Stimulated activated CD4-positive, alpha-beta T cell treated with anti-CD3 and anti-CD28 coated beads, Interleukin-12 subunit alpha, Interleukin-12 subunit beta, amount 100 ng/mL, for 24 hours (primary cell): ENCODE measurements at places on chromosomes 4 and X.

DNA sequence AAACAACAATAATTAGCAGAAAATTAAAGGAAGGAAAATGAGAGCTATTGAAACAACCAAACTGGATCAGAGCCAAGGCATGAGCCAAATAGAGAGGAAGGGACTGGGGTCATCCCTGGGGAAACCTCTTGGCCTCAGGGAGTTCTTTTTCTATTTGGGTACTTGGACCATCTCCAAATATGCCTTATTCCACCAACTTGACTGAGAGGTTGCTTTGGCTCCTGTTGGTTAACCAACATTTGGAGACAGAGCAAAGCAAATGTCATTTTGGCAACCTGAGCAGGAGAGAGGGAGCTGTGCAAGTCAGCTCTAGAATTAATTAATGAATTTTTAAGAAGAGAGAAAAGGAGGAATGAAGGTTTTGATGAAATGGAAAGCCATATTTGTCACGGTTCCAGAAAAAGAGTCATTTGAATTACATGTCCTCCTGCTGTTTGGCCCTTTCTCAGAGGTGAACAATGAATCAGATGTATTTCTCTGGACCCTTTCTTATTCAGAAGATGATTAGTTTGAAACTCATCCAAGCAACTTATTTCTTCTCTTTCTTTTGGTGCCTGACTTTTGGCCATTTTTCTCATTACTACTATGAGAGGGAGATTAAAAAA lies 119.1 kb downstream of the CNKSR2 start:
- DNase-seq = no peak

DNA sequence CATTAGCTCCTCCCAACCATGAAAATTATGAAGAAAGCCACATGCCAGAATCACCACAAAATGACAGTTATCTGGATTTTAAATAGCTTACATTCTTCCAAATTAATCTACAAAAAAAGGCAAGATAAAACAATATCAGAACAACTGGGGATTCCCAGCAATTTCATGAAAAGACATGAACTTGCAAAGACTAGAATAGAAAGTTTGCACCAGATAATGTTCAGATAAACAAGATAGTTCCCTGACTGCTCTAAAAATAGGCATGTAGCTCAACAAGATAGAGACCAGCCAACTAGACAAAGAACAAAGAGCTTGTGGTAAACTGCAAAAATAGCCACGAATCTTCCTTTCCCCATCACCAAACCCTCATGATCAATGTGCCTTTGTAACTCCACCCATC lies 30.3 kb upstream of the DDX53 start:
- DNase-seq = no peak

DNA sequence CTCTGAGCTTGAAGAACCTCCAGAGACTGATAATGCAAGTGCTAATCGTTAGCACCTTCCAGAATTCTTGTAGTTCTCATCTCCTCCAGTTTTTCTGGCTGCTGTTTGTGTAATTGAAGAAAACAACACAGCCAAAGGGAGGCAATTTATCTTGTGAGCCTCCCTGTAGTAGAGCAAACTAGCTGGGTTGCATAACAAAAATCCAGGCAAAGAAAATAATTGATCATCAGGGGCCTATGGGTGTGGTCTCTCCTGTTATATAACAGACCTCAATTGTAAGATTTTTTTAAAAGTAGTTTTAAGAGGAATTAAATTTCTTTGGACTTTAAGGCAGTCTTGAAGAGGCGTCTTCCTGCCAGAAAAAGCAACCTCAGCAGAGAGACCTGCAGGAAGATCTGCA lies 817.0 kb downstream of the CENPC start:
- no peak for DNase-seq

DNA sequence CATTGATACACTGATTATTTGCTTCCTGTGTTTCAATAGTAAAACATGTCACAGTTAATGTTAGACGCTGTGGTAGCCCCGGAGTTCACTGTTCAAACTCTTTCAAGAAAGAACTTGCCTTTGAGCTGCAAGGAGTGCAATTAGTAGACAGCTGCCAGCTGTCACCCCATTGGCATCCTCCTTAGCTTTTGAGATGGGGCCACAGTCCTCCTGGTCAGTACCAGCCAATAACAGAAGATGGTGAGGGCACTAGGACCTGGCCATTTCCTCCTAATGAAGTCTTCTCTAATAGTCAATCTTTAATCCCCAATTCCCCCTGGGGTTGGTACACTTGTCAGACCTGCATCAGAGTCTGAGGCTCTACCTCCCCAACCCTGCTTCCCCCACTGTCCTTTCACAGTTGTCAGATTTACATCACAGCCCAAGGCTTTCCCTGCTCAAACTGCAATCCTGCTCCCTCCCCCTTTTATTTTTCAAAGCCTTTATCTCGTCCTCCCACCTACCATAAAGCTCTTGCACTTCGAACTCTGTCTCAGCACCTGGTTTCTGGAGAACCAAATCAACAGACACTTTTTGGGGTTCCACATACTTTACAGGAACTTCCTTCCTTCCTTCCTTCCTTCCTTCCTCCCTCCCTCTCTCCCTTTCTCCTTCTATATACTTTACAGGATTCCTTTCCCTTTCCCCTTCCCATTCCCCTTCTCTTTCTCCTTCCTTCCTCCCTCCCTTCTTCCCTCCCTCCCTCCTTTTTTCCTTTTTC lies 182.0 kb downstream of the RASL11B start:
- no peak for DNase-seq

DNA sequence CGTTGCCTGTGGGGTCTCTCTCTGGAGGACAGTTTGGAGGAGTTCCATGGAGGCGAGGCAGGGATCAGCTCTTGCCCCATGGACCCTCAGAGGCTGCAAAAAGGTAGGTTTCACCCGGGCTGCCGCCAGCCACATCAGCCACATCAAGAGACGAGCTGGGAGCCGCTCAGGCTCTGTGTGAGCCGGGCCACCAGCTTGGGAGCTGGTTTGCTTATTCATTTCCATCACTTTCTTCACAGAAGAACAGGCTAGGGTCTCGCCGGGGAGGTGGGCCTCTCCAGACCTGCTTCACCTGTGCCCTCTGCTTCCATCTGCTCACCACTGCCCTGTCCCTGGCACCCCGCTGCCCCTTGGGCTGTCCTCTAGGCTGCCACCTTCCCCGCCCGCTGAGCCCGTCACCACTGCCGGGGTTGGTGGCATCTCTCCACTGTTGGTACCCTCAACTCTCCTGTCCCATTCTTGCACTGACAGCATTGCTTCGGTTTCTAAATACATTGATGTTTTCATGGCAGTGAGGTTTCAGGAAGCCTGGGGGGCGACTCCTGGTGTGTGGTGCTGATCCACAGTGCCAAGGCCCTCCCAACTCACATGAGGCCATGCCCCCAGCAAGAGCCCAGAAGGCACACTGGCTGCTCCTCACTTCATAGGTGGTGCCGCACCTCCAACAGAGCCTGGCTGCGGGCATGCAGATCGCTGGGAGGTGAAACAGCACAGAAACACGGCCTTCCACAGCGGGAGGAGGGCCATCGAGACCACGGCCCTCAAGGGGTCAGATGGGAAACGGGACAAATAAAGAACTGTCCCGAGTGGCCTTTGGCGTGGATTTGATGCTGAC lies 4.5 kb upstream of the TREX2 start:
- DNase-seq = no peak

- no peak for DNase-seq
These were observed 94.8 kb downstream of the ADGRL3 start for GRCh38 chr4:61294936-61295335.

DNA sequence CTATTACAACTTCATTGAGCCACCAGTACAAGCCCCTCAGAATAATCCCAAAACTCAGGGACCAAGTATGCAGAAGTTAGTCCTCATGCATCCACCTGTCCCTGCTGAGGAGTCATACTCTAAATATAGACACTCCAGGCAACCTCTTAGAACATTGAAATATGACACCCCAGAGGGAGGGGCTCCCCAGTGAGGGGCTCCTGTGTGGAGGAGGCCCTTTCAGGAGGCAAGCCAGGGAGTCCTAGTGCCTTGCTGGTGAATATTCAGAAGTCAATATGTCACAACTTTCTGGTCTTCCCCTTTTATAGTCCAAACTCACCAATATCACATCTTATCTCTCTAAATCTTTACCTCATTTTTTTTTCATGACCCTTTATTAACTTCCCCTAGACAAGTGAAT lies 1.6 kb upstream of the ARMCX6 start:
- DNase-seq = no peak

GRCh38 chr4:2570551-2571222 lies 34.2 kb downstream of the FAM193A start:
- DNase-seq = peak; percentile 32

- DNase-seq = no peak
These were observed 4.0 kb downstream of the TCEAL2 start for GRCh38 chrX:102129473-102129872.

DNA sequence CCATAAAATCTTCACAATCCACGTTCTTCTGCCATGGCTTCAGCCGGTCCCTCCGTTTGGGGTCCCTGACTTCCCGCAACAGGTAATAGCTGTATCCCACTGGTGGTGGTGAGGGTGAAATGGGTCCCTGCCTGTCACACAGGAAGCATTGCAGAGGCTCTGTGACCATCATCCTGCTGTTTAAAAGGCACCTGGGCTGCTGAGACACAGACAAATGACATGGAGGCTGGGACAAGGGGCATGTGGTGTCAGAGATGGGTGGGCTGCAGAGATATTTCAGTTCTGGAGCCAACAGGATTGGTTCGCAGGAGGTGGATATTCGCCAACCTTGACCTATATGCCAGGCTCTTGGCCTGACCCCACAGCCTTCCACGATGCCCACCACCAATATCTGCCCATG lies 82.1 kb downstream of the JAKMIP1 start:
- DNase-seq = no peak

DNA sequence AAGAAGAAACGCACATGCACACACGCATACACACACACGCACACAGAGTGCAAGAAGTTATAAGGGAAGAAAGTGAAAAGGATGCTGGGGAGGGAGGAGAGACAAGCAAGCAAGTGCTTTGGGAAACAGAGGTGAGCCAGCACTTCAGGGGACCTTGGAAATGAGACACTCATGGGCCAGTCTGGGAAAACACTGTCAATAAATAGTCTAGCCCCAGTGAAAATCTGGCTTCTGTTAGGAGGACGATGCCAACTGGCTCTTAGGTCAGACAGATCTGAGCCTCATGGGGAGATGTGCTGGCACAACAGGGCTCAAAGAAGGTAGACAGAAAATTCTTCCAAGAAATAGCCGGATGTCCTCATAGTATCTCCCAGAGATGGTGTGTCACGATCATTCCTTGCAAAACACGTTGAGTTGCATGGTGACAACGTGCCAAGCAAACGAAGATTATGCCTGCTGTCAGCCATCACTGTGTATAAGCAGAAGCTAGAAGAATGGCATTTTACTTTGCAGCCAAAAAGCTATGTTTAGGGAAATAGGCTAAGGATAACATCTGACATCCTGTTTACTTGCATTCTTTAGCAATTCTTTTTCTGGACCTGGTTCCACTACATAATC lies 557 bp upstream of the ARHGEF6 start:
- no peak for DNase-seq

DNA sequence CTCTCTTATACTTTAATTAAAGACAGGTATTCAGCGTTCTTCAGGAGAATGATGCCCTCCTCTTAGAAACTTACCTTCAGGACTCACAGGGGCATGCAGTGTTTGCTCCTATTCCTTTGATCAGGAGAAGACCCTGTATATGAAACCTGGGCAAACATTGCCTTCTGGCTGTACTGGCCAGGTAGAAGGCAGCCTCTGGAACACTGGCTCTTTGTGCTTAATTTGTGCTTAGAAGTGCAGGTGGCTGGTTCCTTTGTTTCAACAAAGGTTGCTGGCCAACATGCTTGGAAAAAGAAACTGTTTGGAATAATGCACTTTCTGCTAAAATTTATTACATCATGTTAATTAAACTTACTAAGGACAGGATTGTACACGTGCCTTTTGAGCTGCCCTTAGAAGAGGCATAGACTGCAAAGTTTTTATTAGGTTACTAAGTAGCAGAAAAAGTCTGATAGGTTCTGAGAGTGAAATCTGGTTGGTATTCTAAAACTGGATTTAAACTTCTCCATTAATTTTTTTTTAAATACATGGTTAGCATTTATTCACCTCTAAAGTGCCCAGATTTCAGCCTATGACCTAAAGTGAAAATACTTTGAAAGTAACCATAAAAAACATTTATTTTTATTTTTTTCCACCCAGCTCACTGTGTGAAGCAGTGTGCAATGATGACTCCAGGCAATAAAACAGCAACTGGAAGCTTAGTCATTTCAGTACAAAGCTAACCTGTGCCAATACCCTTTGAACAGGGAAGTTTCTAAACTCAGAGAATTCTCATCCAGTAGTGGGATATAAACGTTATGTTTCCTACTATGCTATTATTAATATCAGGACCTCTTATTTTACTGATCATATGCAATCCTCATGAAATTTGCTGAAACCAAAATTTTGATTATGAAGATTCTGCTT lies 11.3 kb downstream of the RASSF6 start:
- no peak for DNase-seq

DNA sequence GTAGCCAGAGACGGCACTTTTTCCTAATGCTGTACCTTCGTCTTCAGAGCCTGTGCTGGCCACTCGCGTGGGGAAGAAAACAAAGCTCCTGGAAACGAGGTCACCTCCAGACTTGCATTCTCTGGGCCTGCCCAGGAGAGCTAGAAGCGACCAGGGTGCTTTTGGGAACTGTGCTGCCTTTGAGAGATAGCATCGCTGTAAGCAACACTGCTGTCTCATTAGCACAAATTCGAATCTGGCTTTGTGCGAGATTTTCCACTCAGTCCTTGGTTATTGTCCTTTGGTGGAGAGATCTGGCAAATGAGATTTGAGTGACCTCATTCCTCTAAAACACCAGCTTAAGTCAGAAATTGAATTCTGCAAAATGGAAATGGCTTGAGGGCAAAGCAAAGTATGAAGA lies 66.1 kb upstream of the TLR3 start:
- DNase-seq = no peak

DNA sequence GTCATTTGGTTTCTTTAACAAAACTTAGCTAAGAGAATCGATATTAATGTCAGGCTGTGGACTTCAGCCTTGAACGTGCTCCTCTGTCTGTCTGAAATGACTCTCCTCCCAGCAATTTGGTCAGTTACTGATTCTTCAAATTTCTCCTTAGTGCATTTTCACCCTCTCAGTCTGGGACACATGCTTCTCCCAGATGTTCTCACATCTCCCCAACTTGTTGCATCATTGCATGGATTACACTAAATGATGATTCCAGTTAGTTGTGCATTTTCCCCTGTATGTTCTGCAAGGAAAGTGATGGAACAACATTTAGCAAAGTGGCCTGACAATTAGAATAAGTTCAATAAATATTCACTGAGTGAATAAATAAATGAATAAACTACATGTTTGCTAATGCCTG lies 94.4 kb downstream of the NLGN4X start:
- DNase-seq = no peak

GRCh38 chrX:7574325-7574724 lies 268.6 kb upstream of the VCX start:
- no peak for DNase-seq

- no peak for DNase-seq
These were observed 1.2 kb downstream of the TMEM255A start for GRCh38 chrX:120309873-120310705.

GRCh38 chr4:167903291-167903721 lies 189.0 kb upstream of the ANXA10 start:
- DNase-seq = no peak

DNA sequence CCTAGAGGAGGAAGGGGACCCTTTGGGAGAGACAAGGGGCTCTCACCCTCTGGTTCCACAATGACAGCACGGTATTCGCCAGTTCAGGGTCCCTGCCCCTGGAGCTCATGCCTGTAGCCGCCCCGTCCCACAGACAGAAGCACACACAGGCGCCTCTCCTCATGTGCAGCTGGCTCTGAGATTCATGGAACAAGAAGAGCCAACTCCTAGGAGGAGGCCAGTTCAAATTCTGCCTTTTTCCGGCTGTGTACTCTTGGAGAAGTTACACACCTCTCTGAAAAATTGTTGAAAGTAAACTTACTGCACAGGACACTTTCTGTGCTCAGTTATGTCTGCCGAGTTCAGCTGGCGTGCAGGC lies 15.3 kb downstream of the BLOC1S4 start:
- DNase-seq = no peak

- no peak for DNase-seq
These were observed 60.2 kb upstream of the CBR4 start for GRCh38 chr4:169070071-169070894.
